Cardiac fibroblast (primary cell): ENCODE measurements at places on chromosomes 16 and 17.
A peak's percentile ranks its signal among the peaks of the same experiment; 100 is the strongest.

DNA sequence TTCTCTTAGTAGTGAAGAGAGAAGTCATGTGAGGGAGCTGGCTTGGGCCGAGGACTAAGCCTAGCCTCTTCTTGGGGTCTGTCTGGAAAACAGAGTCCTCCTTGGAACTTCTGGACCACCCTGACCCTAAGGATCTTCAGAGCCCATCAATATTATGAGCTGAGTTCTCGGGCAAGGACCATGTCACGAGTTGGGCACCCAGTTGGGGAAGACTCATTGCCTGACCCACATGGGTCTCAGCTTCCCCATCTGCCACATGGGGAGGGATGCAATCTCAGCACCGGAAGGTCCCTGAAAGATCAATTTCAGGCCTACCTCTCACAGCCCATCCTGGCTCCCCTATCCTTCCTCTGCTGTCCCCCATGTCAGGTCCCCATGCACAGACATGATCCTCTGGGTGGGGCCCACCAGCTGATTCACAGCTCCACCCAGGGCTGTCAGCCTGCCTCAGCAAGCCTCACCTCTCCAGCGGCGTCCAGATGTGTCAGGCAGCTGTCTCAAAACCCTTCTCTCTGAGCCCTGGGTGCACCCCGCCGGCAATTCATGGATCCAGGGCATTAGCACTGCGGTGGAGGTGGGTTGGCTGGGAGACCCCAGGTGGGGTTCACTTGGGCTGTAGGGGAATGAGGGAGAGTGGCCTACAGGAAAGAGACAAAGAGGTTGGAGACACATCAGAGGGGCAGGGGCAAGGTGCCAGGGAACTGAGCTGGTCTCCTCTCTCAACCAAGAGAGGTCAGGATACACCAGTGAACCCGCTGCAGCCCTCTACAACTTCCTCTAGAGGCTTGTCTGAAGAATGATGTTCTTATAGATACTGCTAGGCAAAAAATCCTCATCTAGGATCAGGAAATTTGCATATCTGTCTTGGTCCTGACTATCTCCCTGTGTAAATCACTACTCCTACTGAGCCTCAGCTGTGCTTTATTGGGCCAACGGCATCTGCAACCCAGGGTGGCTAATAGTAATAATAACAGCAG, 1.8 kb downstream of the NLRP1 start:
- DNase-seq, result no peak

DNA sequence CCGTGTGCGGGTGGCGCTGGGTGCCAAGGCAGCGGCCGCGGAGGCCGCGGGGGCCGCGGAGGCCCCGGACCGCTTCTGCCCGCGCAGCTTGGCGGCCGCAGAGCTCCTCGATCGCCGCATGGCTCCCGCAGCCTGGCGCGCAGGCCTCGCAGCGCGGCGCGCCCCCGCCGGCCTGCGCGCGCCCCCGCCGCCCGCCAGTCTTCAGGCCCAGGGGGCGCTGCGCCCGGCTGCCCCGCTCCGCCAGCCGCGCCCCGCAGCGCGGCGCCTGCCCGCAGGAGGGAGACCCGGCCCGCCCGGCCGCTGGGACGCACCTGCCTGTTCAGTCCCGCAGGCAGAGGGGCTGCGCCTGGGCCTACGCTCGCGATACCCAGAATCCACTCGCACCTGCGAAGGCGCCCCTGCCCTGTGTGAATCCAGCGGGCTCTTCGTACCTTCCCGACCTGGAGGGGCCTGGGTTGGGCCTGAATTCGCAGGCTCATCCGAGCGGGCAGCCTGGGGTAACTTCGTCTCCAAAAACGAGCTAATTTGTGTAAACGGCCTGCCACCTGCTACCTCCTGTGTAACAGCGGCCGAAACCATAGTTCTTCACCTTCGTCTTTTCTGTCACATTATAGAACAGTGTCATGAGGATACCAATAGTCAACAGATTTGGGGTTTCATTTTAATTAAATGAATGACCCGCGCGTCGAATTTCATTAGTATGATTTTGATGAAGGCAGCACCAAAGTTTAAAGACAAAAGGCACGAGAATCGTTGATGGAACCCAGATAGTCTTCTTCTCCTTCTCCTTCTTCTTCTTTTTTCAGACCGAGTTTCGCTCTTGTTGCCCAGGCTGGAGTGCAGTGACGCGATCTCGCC, at the start of gene CENPV:
CENPV (minus strand) TSS at position 153 of the 858 bp plus-strand sequence; CDS start at position 120, 33 bp downstream.
- DNase-seq, result peak; percentile 46

- DNase-seq, result peak; percentile 33
Observed at GRCh38 chr17:70365091-70365583, 195.8 kb downstream of the KCNJ2 start.

GRCh38 chr17:55479903-55480302, 31.3 kb downstream of the SMIM36 start:
- no peak for DNase-seq

DNA sequence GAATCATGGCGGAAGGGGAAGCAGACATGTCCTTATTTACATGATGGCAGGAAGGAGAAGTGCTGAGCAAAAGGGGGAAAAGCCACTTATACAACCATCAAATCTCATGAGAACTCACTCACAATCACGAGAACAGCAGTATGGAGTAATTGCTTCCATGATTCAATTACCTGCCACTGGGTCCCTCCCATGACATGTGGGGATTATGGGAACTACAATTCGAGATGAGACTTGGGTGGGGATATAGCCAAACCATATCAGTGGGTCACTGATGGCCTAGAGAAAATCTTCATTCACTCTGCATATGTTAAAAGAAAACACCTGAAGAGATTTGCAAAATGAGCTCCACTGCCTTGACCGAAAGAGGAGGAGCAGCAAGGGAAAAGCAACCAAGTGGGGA, 130.3 kb upstream of the FAM20A start:
- DNase-seq, result no peak

DNA sequence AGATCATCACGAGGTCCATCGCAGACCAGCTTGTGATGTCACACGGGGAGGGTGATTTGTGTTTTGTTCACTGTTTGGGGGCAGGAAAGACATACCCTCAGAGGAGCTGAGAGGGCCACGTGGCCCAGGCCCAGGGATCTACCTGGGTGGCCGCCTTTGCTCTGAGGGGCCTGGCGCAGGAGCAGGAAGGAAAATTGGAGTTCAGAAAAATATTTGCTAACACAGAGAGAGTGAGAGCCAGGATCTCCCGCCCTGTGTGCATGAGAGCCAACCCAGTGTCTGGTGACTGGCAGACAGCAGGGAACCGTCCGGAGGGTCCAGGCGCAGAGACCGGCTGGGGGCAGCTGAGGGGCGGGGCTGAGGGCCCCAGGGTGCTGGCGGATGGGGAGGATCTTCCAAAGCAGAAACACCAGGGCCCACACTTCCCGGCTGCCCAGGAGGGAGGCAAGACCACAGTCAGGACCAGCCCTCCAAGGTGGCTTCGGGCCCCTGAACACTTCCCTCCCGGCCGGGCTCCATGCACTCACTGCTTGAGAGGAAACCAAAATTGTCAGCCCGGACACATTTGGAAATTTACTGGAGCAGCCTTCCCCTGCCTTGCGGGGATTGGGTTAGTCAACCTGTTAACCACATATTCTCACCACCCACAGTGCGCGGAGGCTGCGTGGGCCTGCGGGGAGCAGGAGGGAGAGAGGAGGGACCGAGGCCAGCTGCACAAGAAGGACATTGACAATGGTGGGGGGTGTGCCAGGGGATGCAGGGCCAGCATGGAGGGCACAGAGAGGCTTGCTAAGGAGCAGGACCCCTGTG, 52.6 kb downstream of the RBFOX3 start:
- no peak for DNase-seq

GRCh38 chr16:3089717-3090592, 9.1 kb downstream of the ZSCAN10 start:
- DNase-seq, result no peak

DNA sequence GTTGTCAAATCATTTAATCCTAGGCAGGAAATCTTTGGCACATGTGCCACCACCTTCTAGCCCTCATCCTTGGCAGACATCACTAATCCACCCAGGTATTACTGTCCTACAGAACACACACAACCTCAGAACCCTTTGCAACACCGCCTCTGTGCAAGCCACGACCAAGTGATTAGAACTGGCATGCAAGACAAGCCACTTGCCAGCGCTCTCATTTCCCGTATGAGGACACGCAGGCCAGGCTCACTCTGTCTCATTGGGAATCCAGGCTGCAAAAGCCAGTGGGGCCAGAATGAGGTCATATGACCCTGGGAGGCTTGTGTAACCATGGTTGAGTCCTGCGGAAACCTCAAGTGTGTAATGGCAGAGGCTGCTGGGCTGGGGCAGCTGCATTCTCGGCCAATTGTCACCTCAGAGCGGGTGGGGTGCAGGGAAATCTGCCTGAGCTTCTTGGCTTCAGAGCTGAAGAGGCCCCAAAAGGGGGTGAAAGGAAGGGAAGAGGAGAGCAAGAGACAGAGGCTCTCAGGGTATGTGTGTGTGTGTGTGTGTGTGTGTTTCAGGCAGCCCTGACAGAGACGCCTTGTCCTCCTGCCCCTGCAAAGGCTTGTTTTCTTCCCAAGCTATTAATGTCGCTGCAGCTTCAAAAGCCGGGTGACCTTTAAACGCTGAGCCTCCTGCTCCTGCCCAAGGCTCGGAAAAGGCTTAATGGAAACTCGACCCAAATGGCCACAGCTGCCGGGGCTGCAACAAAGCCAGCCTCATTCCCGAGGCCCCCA, 43.2 kb upstream of the MRPS23 start:
- DNase-seq, result peak; percentile 100

- no peak for DNase-seq
Observed at GRCh38 chr17:30388321-30389179, 9.8 kb downstream of the CPD start.
